ENCODE measurements at places on chromosomes 3 and 15.

DNA sequence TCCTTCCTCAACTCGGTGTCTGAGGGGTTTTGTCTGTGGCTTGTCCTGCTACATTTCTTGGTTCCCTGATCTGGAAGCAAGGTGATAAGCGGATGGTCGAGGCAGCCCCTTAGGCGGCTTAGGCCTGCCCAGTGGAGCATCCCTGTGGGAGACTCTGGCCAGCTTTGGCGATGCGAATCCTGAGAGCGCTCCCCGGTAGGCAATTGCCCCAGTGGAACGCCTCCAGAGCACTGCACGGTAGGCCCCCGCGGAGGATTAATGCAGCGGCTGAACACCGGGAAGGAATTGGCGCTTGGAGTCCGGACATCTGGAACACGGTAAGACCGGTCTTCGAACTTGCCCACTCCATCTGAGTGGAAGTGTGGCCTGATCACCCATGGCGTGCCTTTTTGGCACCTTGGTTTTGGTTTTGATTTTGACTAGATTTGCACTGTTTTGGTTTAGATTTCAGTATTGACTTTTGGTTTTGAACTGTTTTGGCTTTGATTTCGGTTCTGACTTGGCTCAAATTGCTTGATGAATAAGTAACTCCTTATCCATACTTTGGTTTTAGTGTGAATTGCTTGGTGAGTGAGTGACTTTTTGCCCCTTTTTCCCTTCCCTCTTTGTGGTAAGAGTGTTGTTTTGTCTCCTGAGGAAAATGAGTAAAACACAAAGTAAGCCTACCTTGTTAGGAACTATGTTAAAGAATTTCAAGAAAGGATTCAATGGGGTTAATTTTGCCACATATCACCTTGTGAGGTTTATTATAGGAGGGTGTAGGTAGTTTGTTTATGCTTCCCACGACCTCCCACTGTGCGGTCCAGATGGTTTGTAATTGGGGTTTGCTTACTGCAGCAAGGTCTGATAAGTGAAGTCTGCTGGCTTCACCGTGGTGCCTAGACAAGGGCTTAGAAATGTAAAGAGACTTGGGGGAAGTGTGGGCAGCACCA is 27.1 kb upstream of the GPR156 start:
- no peak for DNase-seq

DNA sequence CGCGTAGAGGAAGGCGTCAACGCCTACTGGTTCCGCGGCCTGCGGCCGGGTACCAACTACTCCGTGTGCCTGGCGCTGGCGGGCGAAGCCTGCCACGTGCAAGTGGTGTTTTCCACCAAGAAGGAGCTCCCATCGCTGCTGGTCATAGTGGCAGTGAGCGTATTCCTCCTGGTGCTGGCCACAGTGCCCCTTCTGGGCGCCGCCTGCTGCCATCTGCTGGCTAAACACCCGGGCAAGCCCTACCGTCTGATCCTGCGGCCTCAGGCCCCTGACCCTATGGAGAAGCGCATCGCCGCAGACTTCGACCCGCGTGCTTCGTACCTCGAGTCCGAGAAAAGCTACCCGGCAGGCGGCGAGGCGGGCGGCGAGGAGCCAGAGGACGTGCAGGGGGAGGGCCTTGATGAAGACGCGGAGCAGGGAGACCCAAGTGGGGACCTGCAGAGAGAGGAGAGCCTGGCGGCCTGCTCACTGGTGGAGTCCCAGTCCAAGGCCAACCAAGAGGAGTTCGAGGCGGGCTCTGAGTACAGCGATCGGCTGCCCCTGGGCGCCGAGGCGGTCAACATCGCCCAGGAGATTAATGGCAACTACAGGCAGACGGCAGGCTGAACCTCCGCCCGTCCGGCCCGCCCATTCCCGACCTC is 4.1 kb downstream of the ISLR2 start:
- no peak for DNase-seq

DNA sequence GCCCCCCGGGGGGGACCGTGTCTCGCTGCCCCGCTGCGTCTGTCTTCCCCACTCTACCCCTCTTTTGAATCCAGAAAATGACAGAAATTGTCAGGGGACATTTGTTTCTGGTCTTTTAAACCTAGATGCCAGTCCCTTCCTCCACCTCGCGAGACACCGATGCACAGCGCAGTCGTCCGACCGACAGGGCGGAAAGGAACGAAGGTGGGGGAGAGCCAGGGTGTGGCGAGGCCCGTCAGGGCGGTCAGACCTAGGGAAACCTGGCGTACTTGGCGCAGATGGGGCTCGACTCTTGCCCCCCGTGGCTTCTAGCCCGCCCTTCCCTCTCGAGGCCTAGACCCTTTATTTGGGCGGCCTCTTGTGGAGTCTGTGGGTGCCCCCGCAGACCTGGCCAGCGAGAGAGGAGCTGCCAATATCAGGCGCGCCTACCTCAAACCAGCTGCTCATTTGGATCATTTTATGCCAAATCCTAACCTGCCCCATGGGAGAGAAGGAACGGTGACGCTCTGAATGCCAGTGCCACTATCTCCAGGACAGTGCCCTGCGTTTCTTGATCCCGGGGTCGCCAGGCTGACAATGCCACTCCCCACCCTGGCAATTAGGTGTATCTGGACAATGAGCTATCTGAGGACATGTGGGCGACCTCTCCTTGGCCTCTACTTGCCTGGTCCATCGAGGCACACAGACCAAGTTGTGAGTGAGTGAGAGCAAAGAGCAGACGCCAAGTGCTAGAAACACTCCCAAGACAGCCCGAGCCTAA is 500 bp upstream of the RAB6B start:
- DNase-seq: no peak

- no peak for DNase-seq
These were observed 923.1 kb downstream of the TBL1XR1 start for GRCh38 chr3:176274161-176274560.

GRCh38 chr3:18357747-18358146 is 67.4 kb downstream of the SATB1 start:
- DNase-seq: no peak

DNA sequence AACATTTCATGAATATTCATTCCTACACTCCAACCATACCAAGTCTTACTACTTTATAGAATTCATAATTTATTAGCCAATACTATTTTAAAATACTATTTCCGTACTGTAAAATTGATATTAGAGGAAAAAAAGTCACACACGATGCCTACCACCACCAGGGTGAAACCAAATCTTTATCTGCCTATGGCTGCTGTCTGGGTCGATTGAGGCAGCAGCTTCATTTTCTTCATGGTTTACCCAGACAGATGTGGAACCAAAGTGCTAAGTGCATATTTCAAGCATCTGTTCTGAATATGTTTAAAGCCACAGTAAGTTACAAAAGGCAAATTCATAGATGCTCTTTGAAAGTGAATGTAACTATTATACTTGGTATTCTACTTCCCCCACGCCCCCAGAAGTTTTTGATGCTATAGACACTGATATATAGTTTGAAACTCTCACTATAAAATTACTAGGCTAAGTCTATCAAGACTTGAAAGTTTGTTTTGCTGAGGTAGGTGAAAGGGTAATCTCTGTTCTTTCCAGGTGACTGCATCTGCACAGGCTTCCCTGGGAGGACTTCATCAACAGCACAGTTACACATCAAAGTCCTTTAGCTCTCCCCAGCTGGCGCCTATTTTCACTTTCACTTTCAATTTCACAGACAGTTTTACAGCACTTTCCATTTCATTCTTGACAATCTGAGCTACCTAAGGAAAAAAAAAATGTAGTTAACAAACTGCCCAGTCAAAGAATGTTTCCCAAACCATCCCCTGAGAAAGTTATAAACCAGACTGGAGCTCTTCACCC is 113.9 kb downstream of the POLQ start:
- DNase-seq: peak; percentile 27

- DNase-seq: no peak
These were observed 81.4 kb upstream of the CRBN start for GRCh38 chr3:3260870-3261269.

GRCh38 chr15:34714476-34715121 is 40.2 kb downstream of the GJD2 start:
- DNase-seq: no peak

DNA sequence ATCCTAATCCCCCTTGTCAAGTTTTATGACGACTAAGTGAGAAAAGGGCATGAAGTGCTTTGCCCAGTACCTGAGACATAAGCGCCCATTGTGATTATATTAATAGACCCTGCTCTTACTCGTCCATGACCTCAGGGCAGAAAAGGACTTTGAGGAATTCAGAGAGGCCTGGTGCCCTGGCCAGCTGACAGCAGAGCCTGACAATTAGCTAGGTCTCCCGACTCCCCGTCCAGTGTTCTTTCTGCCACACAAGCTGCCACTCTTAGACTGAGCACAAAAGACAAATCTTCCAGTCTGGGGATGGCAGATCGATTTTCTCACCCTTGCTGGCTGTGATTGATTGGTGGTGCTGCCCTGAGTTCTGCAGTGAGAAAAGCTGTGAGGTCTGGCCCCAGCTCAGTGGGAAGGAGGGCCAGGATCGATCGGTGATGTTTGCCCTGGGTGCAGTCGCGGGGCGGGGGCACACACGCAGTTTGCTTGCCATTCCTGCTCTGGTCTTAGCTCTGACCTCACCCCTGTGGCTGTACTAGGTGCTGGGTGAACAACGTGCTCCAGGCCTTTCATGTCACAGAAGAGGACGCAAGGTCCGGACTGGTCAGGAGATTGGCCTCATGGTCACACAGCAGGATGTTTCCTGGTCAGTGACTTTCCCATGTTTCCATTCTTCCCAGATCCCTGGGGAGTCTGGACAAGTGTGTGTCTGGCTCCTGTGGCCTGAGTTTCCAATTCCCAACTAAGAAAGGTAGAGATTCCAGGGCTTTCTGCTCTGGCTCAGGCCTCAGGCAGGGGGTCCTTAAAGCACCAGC is 67.4 kb upstream of the TLE3 start:
- DNase-seq: peak; percentile 7

- DNase-seq: peak; percentile 39
These were observed at the start of gene ENTPD3 for GRCh38 chr3:40387001-40387894. Gene ENTPD3 (plus strand): TSS chr3:40387184. CDS start chr3:40388058, 874 bp downstream.

GRCh38 chr15:66459818-66460615 is 37.5 kb downstream of the SNAPC5 start:
- no peak for DNase-seq

- no peak for DNase-seq
These were observed 528.7 kb upstream of the TGFBR2 start for GRCh38 chr3:30077746-30078145.

DNA sequence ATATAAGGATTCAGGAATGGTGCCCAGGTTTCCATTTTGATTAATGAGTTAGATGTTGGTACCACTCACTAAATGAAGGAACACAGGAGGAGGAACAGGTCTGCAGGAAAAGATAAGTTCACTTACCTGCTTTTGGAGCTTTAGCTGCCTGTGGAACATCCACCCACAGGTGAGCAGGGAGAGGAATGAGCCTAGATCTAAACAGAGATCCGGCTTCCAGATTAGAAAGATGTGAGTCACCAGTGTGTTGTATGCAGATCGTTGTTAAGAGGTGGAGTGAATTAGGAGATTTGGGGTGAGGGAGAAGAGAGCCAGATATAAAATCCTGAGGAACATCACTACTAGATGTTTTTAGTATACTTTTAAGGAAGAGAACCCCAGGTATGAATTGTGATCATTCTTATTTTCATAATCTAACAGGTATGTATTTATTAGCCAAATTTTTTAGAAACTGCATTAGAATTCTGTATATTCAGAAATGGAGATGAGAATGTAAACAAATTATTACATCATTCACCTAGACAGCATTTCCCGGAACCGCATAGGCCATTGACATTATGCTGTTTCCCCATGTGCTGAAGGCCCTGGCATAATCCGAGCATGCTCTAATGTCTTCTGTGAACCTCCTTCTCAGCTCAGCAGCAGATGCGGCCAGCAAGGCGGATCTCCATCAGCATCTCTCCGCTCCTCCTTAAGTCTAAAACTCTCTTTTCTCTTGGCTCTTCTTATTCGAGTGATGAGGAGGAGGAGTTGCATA is 118.2 kb downstream of the KLHL25 start:
- DNase-seq: no peak

- DNase-seq: no peak
These were observed 345.2 kb upstream of the IL12A start for GRCh38 chr3:159643406-159643805.

- DNase-seq: peak; percentile 62
These were observed 26.5 kb downstream of the KLF13 start for GRCh38 chr15:31352911-31353811.

GRCh38 chr3:59820352-59820934 is 770.6 kb upstream of the CFAP20DC start:
- no peak for DNase-seq

GRCh38 chr3:33898901-33899300 is 100.5 kb downstream of the PDCD6IP start:
- DNase-seq: no peak

DNA sequence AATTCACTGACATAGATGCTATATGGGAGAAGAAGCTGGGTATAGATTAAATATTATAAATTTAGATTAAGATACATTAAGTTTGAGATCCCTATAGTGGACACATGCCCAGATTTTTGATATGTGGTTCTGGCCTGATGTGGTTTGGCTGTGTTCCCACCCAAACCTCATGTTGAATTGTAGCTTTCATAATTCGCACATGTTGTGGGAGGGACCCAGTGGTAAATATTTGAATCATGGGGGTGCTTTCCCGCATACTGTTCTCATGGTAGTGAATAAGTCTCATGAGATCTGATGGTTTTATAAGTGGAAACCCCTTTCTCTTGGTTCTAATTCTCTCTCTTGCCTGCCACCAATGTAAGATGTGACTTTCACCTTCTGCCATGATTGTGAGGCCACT is 189.4 kb upstream of the CD96 start:
- no peak for DNase-seq

DNA sequence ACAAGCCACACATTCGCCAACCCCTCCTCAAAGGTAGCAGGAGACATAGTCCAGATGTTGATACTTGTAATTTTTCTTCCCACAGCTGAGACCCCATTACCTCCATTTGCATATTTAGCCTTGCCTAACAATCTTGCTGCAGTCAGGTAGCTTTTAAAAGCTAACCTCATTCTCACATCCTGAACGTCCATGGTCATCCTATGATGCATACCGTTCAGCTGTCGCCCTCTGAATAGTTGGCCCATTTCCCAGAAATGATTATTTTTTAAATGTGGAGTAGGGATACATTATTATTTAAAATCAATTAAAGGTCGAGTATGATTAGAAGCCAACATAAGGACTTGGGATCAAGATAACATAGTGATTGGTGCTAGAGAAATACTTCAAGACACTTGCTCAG is 165.0 kb downstream of the MEX3B start:
- no peak for DNase-seq

DNA sequence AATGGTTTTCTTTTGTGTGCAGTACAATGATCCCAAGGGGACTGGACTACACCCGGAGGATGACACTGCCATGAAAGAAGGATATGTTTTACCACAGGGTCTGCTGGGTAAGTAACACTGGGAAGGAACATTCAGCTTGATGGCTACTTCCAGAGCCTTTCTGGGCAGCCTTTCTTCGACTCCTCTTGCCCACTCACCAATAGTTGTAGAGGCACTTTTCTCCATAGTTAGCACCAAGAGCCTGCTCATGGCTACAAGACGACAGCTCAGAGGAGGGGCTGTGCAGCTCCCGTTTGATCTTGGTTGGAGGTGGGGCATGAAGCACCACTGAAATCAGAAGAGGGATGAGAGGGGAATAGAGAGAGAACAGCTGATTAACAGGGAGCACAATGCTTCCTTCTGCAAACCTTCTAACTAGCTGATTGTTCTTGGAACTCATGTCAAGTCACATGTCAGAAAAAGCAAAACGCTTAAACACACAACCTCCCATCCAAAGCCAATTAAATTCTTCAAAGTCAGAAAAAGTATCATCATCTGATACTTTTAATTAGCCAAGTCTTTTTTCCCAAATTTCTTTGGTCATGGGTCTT is 27.9 kb downstream of the ETV5 start:
- no peak for DNase-seq

GRCh38 chr15:95923792-95924191 is 406.7 kb upstream of the NR2F2 start:
- no peak for DNase-seq
